Hematopoietic multipotent progenitor cell (in vitro differentiated cells): ENCODE measurements at places on chromosomes 11 and 22.
A peak's percentile ranks its signal among the peaks of the same experiment; 100 is the strongest.

GRCh38 chr22:35742342-35743100, 24.8 kb downstream of the APOL5 start:
- no peak for DNase-seq

GRCh38 chr11:10728154-10728553, 22.9 kb upstream of the CTR9 start:
- DNase-seq: no peak

DNA sequence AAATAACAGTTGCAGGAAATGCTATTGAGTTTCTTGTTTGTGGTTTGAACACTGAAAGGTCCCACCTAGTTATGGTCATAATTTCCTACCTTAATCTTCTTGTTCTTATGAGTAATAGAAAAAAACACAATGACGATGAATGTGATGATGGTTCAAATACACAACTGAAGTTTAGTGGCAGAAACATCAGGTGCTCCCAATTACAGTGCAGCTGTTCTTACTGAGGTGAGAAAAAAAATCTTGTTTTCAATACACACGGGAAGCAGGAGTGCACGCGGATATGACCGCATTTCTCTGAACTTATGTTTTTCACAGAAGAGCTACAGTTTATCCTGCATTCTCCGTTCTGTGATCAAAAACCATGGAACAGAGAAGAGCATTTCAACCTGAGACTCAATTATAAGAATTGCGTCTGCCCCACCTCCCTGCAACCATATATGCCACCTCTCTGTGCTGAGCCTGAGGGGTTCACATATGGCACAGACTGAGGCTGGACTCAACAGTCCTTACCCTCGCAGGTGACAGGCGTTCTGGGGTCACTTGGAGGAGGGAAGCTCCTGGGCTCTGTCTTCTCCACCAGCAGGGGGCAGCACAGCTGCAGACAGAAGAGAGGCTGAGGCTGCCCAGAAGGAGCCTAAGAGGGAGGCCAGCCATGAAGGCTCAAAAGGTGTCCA, 99.7 kb upstream of the IGLL5 start:
- DNase-seq: peak; percentile 77

DNA sequence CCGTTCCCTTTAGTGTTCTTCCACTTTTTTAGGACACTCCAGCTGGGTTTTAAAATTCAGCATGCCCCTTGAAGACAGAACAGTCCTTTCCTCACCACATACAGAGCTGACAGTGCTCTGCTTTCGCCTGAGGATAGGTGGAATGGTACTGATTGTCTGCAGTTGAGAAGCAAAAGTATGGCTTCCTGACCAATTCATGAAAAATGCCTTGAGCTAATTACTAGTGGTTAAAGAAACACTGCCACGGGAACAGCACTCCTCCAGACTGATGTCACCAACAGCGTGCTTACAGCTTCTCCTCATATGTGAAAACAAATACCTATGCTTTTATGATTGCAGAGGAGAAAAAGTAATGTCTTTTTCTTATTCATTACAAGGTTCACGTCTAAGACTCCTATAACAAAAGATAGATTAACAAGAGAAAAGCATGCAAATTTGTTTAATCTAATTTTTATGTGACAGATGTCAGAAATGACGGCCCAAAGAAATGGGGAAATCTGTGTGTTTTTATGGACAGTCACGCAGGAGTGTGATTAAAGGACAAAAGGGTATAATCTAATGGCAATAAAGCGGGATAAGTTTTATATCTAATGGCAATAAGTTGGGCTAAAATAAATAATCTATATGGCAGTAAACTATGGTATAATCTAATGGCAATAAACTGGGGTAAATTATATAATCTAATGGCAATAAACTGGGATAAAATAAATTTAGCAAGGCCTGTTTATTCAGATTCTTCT, 123.4 kb upstream of the ARHGAP42 start:
- no peak for DNase-seq

- no peak for DNase-seq
These were observed 99.4 kb downstream of the ETS1 start for GRCh38 chr11:128487978-128488377.
